ENCODE measurements at places on chromosomes 12 and 14.

DNA sequence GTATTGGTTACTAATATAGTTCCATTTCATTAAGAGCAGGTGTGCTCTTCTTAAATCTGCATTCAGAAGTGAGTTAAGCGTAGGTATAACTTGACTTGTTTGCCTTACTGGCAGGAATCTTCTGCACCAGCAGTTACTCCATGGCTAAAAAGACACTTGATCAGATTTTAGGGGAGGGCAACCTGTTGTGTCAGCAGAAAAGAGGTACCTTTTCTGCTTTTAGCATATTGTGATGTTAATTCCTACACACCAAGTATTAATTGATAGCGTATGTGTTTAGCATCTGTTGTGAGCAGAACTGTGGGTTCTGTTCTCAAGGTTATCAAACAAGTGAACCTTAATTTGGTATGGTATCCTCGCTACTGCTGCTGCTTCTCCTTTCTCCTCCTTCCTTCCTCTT lies 38.3 kb downstream of the TTLL5 start:
- DNase-seq, result no peak

DNA sequence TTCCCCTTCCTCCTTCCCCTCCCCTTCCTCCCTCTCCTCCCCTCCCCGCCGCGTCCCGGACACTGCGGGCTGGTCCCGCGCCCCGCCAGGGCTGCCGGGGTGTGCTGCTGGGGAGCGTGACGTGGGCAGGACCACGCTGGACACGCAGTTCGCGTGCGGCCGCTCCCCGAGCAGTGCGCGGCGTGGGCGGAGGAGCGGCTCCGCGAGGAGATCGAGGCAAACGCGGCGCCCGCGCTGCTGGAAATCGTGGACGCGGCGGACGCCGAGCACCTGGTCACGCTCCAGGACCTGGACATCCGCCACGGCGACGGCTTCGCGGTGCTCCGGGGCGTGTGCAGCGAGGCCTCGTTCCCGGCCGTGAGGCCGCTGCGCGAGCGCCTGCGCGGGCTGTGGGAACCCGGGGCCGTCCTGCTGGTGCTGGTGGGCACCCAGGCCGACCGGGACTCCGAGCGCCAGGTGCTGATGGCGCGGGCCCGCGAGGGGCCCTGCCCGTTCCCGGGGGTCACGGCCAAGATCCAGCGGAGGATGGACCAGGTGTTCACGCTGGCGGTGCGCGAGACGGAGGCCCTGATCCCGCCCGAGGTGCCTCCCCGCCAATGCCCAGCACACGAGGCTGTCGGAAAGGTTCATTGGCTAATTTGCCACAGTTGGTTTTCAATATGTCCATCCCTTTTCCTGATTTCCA lies 84.3 kb downstream of the TNFAIP2 start:
- no peak for DNase-seq

DNA sequence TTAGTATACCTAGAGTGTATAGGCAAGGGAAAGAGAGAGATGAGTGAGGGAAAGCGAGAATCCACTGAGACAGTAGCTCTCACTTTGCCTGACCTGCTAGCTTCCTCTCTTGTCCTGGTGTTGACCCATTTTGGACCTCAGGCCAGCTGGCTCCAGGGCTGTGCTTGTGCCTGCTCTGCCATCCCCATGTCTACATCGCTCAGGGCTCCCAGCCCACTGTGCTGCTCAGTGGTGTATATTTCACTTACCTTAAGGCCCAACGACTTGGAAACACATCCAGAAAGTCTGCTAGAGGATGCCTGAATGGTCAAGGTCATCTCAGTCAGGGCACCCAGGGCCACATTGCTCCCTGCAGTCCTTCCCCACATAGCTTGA lies 964 bp upstream of the SERPINA4 start:
- no peak for DNase-seq

DNA sequence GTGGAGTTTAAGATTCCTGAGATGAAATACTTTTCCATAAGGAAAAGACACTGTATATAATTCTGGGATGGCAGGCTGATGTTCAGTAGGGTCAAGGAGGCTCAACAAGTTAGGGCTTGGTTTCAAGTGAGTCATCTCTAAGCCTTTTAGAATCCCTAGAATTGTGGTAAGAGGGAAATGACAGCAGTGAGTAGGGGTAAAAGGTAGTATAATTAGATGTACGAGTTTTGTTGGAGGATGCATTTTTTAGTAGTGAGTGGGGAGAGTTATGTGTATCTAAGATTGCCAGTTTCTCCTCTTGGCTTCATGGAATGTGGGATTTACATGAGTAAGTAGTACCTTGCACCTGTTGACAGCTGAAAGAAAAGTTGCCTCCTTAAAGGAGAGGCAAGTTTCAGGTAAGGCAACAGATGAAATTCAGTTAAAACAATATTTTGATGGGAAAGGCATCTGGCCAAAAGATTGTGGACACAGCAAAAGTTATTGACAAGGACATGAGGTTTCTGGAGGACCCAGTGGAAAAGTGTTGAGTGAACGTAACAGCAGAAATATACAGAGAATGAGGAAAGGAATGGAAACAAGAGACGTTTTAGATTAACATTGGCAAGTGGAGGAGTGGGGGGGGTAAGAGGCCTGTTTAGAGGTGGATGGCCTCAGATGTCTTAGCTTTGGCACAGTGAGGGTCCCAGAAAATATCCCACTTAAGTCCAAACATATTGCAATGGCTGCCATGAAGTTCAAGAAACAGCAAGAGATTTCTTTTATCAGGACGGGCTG lies 21.8 kb downstream of the LMO3 start:
- no peak for DNase-seq

DNA sequence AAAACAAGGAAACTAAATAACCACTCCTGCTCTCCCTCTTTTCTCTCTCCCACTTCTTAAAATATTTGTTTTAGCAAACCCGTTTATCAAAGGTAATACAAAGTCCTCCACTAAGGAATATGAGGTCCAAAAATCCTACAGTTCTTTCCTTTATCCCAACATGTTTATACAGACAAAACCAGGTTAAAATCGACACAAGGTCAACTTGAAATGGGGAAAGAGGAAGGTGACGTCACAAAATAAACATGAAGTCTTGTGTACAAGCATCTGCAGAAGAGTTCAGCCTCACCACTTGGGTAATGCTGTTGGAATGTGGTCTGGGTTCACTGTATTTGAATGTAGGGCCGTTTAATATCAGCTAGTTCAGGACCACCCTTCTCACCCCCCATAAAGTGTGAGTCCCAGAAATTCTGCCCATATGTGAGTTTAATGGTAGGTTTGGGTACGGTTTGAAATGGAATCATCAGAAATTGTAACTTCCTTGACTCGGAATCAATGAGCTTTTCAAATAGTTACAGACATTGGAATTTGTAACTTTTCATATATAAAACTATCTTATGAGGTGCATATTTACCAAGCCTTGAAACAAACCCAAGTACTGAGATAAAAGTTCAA lies 120.0 kb upstream of the SLC38A2 start:
- no peak for DNase-seq
